ENCODE measurements at places on chromosomes 16 and 17.

- DNase-seq: no peak
These were observed 42.0 kb downstream of the IL21R start for GRCh38 chr16:27444015-27444414.

DNA sequence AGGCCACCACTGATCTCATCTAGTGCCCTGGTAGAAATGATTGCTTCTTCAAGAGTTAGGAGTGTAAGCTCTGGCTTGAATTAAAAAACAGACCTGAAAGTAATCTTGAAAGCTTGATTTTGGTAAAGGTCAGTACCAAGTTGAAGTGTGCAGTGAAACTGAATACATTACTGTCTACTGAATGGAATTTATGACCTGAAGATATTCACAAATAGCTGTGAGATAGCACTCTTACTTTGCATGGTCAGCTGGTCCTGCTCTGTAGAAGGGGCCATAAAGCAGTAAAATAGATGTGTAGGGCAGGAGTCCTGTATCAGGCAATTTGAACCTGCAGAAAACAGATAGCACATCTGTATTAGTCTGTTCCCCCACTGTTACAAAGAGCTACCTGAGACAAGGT lies 78.6 kb downstream of the MYH13 start:
- no peak for DNase-seq

- DNase-seq: no peak
These were observed 107.4 kb upstream of the CDH11 start for GRCh38 chr16:65229191-65229662.

DNA sequence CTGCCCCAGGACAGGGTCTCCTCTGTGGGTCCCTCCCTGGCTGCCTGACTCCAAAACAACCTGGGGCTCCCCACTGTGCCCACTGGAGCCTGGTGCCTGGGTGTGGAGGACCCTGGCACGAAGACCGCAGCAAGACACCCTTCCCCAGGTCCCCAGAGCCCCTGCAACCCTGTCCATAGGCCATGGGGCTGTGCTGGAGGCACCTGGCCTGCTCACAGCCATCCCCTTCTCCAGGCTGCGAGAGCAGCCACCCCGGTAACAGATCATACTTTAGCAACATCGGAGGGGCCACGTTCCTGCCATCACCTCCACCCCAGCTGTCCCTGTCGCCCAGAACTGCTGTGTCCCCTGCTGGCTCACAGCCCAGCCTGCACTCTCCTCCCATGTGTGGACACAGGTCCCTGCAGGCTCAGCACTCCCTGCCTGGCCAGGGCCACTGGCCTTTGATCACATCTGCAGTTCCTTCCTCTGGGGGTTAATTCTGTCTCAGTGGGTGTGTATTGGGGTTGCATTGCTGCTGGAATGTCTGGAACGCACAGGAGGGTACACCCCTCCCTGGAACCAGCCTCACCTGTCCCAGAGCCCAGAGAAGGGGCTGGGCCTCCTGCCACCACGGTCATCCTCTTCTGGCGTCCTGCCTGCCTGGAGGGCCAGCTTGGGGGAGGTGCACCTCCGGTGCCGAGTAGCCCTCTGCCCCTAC lies 12.2 kb downstream of the PPL start:
- DNase-seq: peak; percentile 84

GRCh38 chr16:80084614-80085013 lies 456.2 kb upstream of the DYNLRB2 start:
- peak; percentile 41 for DNase-seq

- DNase-seq: no peak
These were observed 25.5 kb downstream of the TMEM235 start for GRCh38 chr17:78256707-78257591.

DNA sequence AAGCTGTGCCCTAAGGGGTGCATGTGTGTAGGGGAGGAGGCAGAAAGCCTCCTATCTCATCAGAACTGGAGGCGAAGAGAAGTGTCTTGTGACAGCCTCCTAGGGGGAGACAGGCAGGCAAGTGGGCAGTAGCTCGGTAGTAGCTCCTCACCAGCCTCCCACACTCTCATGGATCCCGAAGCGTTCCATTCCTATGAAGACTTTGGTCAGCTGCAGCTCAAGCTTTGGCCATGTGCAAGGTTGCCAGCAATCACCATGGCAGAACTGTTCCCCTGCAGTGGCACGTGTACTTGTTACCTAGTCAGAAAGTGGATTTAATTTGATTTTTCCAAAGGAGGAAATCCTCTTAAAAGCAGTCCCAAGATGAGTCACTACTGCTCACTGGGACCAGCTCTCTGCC lies 6.7 kb downstream of the MRPL58 start:
- no peak for DNase-seq

DNA sequence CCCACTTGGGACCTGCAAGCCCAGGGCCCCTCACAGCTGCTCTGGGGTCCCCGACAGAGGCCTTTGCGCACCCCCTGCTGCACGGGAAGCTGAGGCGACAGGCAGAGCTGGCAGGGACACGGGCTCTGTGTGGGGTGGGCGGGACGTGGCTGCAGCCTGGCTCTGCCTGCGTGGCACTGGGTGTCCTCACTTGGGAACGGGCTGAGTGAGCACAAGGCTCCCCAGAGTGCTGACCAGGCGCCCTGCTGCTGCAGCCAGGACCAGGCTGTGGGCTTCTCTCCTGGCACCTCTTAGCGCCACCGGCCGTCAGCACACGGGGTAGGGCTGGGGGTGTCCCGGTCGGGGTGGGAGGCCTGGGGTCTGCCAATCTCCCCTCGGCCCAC lies 6.6 kb downstream of the C1QTNF8 start:
- DNase-seq: no peak

All from HepG2 (cell line).